ENCODE measurements at places on chromosomes 6 and 20. TPM values are rescaled to one million over a fixed set of nuclear protein-coding genes. Genes with fewer than 3 reads are reported as not detected.

PLCB4 gene
- 14.0 TPM for total RNA-seq

MYT1 gene
- total RNA-seq = 0.20 TPM

WFDC8 gene
- not detected for total RNA-seq

VGLL2 gene
- total RNA-seq = not detected

KHDRBS2 gene
- total RNA-seq = 1.6 TPM

BEND3 gene
- 10.4 TPM for total RNA-seq

TAF8 gene
- 36.5 TPM for total RNA-seq

WFDC10B gene
- not detected for total RNA-seq

RAB32 gene
- 21.3 TPM for total RNA-seq

C6orf163 gene
- total RNA-seq = 10.0 TPM

CLIC1 gene
- total RNA-seq = 139 TPM

MCHR2 gene
- total RNA-seq = not detected

C6orf118 gene
- not detected for total RNA-seq

TMEM181 gene
- total RNA-seq = 23.6 TPM

LGSN gene
- total RNA-seq = not detected

FNDC11 gene
- total RNA-seq = 0.86 TPM

PI16 gene
- not detected for total RNA-seq

NKAIN4 gene
- 18.4 TPM for total RNA-seq

MED20 gene
- 25.1 TPM for total RNA-seq

DNAJC5 gene
- 40.6 TPM for total RNA-seq

EPB41L1 gene
- total RNA-seq = 42.8 TPM

FAM209B gene
- total RNA-seq = 0.36 TPM

SRSF12 gene
- total RNA-seq = 12.4 TPM

LAMA4 gene
- total RNA-seq = 49.4 TPM

UBD gene
- 0.50 TPM for total RNA-seq

SIRPB1 gene
- 0.93 TPM for total RNA-seq

TBXT gene
- total RNA-seq = not detected

SLC13A3 gene
- total RNA-seq = 19.7 TPM

ADISSP gene
- total RNA-seq = 26.5 TPM

ESR1 gene
- total RNA-seq = not detected

OR2J3 gene
- total RNA-seq = not detected

ARID1B gene
- total RNA-seq = 137 TPM

CLDN20 gene
- total RNA-seq = not detected

NRSN1 gene
- 1.1 TPM for total RNA-seq

ACTL10 gene
- 0.66 TPM for total RNA-seq

STMND1 gene
- total RNA-seq = 0.34 TPM

TCP11 gene
- 0.24 TPM for total RNA-seq
